B cell (primary cell): ENCODE measurements at places on chromosomes 12 and 14. TPM values are rescaled to one million over a fixed set of nuclear protein-coding genes. Genes with fewer than 3 reads are reported as not detected.

DNA sequence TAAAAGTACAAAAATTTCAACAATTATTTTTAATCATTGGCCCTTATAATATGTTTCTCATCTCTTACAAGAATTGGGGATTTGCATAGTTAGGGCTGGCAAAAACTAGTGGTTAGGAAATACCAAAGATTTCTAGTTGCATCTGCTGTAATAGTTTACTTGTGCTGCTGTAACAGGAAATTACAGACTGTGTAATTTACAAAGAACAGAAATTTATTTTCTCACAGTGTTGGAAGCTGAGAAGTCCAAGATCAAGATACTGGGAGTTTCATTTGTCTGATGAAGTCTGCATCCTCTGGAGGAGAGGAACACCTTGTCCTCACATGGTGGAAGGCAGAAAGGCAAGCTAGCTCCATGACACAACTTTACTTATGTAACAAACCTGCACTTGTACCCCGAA lies 157.0 kb downstream of the FLRT2 start:
- H3K4me3 ChIP-seq: no peak overlapping the region
- no peaks in the 10 kb centered on the region for H3K36me3 ChIP-seq
- H3K4me1 ChIP-seq: no peaks in the 10 kb centered on the region

- no peak overlapping the region for H3K27ac ChIP-seq
- no peak overlapping the region for H3K4me3 ChIP-seq
- DNase-seq: no peak
Observed at GRCh38 chr12:123948401-123948795, 24.2 kb downstream of the CCDC92 start.

- no peak for DNase-seq
- H3K27ac ChIP-seq: no peak overlapping the region
- H3K4me1 ChIP-seq: peaks cover 22% of the 10 kb centered on the region
- H3K27me3 ChIP-seq: no peaks in the 10 kb centered on the region
Observed at GRCh38 chr14:72907886-72908285, 14.0 kb upstream of the DPF3 start.

GRCh38 chr12:75892731-75893408 lies 138.7 kb downstream of the PHLDA1 start:
- H3K4me1 ChIP-seq: no peaks in the 10 kb centered on the region
- H3K27ac ChIP-seq: no peak overlapping the region
- no peak overlapping the region for H3K4me3 ChIP-seq
- H3K36me3 ChIP-seq: no peaks in the 10 kb centered on the region
- no peak for DNase-seq

DNA sequence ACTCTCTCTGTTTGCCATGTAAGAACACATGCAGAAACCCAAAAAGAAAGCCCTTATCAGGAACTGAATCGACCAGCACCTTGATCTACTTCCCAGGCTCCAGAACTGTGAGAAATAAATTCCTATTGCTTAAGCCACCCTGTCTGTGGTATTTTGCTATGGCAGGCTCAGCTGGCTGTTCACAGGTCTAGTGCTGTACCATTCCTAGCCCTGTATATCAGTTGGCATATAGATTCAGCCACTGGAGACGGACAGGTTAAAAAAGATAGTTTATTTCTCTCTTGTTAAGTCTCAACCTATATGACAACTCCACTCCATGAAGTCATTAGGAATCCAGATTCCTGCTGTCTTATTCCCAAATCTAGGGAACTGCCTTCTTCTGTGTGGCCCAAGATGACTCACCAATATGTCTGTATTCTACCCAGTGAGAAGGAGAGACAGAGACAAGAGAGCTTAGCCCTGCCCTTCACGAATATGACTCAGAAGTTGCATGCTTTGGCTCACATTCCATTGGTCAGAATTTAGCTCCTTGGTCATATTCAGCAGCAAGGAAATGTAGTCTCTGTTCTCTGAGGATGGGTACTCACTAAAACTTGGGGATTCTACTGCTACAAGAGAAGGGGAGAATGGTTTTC lies 57.0 kb downstream of the PLEKHG7 start:
- DNase-seq: no peak
- no peak overlapping the region for H3K27ac ChIP-seq
- peaks cover 3% of the 10 kb centered on the region for H3K4me1 ChIP-seq
- no peaks in the 10 kb centered on the region for H3K27me3 ChIP-seq
- no peak overlapping the region for H3K4me3 ChIP-seq

DNA sequence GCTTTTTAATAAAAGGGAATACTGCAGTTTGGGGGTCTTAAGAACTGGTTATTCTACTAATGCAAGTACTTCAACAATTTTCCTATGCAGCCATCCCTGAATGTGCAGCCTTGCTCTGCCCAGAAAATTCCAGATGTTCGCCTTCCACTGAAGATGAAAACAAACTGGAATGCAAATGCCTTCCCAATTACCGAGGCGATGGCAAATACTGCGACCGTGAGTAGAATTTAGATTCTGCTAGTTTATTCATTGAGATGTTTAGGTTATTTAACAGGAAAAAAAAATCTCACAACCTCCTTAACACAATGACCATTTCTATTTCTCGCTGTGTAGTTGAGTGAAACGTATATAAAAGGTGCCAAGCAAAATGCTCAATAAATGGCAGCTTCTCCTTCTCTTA lies 49.9 kb downstream of the STAB2 start:
- H3K27ac ChIP-seq: no peak overlapping the region
- no peak overlapping the region for H3K4me3 ChIP-seq
- no peak for DNase-seq
- no peaks in the 10 kb centered on the region for H3K36me3 ChIP-seq
- no peaks in the 10 kb centered on the region for H3K27me3 ChIP-seq
- no peaks in the 10 kb centered on the region for H3K4me1 ChIP-seq

DNA sequence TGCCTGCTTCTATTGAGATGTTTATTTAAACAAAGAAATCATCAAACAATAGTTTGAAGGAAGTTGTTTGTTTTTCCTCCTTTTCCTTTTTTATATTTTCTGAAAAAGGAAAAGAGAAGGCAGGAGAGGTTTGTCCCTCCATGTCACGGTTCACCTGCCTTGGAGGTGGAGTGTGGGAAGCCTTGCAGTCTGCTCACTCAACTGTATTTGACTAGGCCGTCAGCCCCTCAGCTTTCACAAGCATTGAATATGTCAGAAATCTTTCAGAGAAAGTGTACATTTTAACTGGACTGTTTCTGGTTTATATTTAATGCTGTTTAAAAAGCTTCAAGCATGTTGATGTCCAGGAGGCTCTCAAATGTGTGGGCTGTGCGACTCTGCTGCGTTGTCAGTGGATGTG lies 370.4 kb downstream of the NPAS3 start:
- no peaks in the 10 kb centered on the region for H3K36me3 ChIP-seq
- no peak overlapping the region for H3K27ac ChIP-seq
- no peak for DNase-seq

DNA sequence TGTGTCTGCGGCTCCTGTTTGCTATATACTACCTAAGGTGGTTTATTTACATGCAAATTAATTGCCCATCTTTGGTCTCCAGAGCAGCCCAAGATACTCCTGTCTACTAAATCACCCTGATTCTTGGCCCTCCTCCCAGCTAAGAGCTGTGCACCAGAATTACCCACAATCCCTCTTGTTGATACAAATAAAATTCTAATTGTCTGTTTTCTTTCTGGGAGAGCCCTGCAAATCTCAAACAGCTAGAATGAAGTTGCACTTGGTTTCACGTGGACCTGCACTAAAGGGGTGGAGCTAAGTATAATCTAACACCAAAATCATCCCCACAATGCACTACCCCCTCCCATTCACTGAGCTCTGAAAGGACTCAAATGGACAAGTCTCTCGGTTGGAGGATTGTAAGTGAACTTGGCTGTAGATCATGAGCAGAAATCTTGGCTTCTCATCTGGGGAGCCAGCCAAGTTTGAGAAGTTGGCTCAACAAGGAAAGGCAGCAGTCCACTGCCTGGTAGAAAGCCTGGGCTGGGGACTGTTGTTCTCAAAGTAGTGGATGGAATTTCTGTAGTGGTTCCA lies 6.6 kb downstream of the MAX start:
- H3K27ac ChIP-seq: no peak overlapping the region
- H3K4me1 ChIP-seq: peaks cover 11% of the 10 kb centered on the region
- H3K4me3 ChIP-seq: no peak overlapping the region
- DNase-seq: no peak

DNA sequence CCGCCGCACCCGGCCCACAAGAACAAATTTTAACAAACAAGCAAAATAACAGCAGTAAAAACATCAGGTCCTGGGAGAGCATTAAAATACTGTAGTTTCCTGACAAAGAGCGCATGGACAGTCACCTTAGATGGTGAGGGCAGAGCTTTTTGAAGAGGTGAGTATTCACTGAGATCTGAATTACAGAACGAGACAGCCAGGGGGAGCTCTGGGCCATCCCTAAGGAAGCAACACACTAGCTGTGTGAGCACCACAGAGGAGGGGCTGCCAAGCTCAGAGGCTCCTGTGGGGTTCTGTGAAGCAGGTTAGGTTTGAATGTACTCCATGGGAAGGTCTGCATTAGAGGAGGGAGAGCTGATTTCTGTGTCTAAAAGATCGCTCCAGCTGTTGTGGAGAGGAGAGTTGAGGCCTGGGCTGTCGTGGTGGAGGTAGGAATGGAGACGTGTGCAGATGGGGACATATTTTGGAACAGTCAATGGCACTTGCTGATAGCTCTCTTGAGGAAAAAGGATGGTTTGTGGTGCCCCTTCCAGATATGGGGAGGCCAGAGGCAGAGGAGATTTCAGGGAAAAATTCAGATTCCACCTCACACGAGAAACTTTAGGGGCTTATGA lies 72.9 kb downstream of the TRAFD1 start:
- H3K36me3 ChIP-seq: peaks cover 2% of the 10 kb centered on the region
- peak; percentile 63 for DNase-seq
- no peaks in the 10 kb centered on the region for H3K27me3 ChIP-seq
- H3K27ac ChIP-seq: no peak overlapping the region

GRCh38 chr12:79886917-79887519 lies 47.9 kb downstream of the PPP1R12A start:
- no peaks in the 10 kb centered on the region for H3K36me3 ChIP-seq
- H3K27ac ChIP-seq: no peak overlapping the region
- H3K4me3 ChIP-seq: no peak overlapping the region
- DNase-seq: peak; percentile 50
- peaks cover 14% of the 10 kb centered on the region for H3K4me1 ChIP-seq
- H3K27me3 ChIP-seq: no peaks in the 10 kb centered on the region

ESPL1 gene
- 1.7 and 2.4 TPM in 2 replicates for total RNA-seq

DNA sequence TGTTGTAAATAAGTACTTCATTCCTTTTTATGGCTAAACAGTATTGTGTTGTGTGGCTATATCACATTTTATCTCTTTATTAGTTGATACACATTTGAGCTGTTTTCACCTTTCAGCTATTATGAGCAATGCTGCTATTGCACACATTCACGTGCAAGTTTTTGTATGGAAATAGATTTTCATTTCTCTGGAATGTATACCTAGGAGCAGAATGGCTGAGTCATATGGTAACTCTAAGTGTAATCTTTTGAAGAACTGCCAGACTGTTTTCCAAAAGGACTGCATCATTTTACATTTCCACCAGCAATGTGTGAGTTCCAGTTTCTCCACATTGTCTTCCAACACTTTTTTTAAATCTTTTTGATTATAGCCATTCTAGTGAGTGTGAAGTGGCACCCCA lies 134.0 kb downstream of the SRGAP1 start:
- H3K27me3 ChIP-seq: no peaks in the 10 kb centered on the region
- H3K4me1 ChIP-seq: no peaks in the 10 kb centered on the region
- no peak for DNase-seq
- H3K36me3 ChIP-seq: no peaks in the 10 kb centered on the region
- no peak overlapping the region for H3K27ac ChIP-seq

PRB2 gene
- total RNA-seq: not detected in 2 replicates

TDRD9 gene
- total RNA-seq: 2.4 and 3.4 TPM in 2 replicates

GRCh38 chr14:70707138-70708038 lies 65.7 kb downstream of the TTC9 start:
- H3K27ac ChIP-seq: no peak overlapping the region
- peaks cover 13% of the 10 kb centered on the region for H3K4me1 ChIP-seq
- no peak for DNase-seq
- H3K27me3 ChIP-seq: no peaks in the 10 kb centered on the region
- H3K36me3 ChIP-seq: no peaks in the 10 kb centered on the region
